ENCODE measurements at places on chromosomes 16 and 17. TPM values are rescaled to one million over a fixed set of nuclear protein-coding genes. Genes with fewer than 3 reads are reported as not detected.
A peak's percentile ranks its signal among the peaks of the same experiment; 100 is the strongest.

Gene NPIPA7
- 3.6 TPM for total RNA-seq

DNA sequence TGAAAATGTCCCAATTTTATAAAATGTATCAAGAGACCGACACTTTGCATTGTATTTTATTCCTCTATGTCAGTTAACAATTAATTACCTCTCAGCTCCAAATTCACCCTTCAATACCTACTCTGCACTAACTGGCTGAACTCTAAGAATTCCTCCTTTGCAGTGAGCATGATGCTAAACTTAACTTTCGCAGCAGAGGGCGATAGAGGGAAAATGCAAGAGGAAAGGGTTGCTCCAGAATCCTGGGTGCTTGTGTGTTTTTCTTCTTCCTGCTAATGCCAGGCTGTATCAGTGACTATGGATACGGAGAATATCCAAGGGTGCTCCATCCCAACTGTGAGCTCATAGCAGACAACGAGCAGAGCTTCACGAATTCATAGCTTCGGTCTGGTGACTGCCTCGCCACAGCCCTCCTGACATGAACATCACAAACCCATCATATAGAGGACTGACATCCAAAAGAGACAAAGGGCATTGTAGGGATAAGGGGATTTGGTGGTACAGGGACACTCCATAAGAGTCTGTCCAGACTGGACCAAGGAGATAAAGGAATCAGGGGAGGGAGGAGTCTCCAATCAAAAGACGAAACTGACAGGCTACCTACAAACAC lies 172.9 kb downstream of the STX8 start:
- DNase-seq, result peak; percentile 39

Gene FZD2
- 0.31 TPM for total RNA-seq

Gene SLC5A10
- not detected for total RNA-seq

- no peak for DNase-seq
Observed at GRCh38 chr17:1145311-1145986, 34.3 kb downstream of the ABR start.

Gene MEIOC
- not detected for total RNA-seq

- DNase-seq, result no peak
Observed at GRCh38 chr17:76122431-76123190, 18.4 kb downstream of the FOXJ1 start.

Gene PITPNC1
- total RNA-seq, result 15.6 TPM

DNA sequence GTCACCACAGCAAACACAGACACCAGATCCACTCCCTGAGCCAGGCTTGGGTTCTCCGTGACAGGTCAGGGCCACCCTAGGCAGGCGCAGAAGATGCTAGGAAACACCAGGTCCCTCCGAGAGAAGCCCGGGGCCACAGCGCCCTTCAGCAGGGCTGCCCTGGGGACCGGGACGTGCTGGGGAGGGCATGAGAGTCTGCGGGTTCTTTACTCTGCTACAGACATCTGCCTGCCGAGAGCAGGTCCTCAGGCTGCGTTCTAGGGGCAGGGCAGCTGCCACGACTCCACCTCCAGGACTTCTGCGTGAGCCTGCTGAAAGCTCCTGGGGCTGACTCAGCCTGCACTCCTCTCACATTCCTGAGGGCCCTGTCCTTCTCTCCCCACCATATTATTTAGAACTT lies 11.4 kb downstream of the MYLK3 start:
- DNase-seq, result no peak

- DNase-seq, result no peak
Observed at GRCh38 chr16:64363039-64363438, 758.8 kb downstream of the CDH11 start.

DNA sequence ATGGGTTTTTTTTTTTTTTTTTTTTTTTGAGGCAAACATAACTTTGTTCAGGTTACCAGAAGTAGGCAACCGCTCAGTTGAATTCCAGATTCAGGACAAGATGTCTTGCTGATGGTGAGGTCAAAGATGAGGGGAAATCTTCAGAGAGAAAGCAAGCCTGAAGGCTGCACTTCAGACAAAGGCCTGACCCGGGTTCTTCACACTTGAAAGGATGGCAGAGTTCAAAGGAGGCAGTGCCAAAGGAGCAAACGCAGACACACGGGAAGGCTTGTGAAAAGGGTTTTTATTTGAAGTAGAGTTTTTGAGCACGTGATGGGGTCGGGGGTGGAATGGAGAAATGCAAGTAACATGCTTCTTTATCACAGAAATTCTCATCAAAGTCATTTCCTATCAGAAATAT lies 960.2 kb upstream of the EEF2KMT start:
- DNase-seq, result no peak

DNA sequence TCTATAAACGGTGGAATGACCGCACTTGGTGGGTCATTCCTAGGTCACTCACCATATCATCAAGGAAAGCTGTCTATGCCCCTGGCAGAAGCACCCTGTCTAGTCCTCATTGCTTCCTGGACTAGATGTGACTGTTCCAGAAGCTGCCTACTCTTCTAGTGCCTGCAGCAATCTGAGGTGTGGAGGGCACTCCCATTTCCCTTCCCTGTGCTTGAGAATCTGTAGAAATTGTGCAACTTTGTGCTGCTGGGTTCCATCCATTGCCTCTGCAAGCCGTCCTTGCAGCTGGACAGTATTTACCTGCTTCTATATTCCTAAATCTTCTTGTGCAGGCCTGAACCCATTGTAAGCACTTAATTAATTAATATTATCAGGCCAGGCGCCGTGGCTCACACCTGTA lies 52.1 kb downstream of the CACNG3 start:
- no peak for DNase-seq

DNA sequence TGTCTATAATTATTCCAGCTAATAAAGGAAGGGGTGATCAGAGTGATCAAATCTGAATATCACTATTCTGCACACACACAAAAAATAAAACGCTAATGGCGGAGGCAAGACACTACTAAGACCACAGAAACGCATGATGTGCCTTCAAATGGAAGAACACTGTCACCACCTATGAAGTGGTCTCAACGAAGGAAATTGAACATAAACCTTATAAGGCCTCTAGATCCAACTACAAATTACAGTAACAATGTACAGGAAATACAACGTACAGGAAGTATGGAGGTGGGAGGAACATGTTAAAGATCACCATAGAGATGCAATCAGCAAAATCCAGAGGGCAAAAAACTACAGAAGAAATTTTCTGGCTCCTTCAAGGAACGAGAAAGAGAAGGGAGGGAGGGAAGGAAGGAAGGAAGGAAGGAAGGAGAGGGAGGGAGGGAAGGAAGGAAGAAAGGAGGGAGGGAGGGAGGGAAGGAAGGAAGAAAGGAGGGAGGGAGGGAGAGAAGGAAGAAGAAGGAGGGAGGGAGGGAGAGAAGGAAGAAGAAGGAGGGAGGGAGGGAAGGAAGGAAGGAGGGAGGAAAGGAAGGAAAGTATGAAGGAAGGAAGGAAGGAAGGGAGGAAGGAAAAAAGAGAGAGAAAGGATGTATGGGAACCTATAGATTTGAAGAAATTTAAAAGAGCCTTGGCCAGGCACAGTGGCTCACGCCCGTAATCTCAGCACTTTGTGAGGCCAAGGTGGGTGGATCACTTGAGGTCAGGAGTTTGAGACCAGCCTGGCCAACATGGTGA lies 3.1 kb upstream of the SGCA start:
- no peak for DNase-seq

Gene C16orf92
- not detected for total RNA-seq

Gene PIPOX
- total RNA-seq, result 0.46 TPM

GRCh38 chr16:10081201-10081940 lies 100.9 kb downstream of the GRIN2A start:
- no peak for DNase-seq

DNA sequence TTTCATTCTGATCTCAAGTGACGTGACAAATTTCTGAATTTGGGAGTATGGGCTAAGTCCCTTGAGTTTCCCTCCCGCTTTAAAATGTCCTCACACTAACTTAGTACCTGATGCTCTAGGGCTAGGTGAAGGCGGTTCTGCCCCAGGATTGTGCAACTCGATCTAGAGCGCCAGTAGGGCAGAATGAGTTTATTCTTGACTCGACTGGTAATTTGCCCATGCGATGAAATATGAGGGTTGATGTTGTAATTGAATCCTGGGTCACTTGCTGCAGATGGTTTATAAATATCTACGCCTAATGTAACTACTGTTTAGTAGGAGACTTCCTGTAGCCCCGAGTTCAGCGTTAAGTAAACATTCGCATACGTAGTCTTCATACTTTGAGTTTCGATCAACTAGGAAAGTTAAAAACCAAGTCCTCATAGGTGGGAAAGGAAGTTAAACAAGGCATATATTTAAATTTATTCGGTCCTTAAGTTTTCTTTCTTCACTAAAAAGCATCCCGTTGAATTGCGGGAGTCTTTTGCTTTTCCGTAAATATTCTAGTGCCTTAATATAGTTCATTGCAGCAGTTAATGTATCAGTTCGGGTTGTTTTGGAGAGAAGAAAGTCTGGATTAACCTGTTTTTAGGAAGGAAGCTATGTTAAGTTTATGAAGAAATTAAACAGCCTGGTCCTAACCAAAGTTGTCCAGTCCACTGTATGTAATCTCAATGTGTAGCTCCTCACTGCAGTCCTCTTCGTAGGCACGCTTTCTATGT lies 1.6 kb downstream of the CTCF start:
- no peak for DNase-seq

DNA sequence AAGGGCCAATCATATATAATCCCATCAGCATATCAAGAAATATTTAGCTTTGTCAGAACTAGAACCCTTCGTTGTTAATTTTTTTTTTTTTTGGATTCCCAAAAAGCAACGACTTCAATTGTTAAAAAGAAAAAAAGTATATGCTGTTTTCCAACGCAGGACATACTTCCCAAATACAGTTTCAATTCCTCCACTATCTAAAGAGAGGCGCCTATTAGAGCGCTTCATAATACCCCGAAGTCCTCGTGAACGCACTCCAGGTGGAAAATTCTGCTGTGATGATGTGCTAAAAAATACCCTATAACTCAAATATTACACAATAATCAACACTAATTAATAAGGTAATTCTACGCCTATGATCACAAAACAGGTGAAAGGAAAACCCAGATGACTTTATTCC lies 20.8 kb downstream of the GNA13 start:
- no peak for DNase-seq

GRCh38 chr17:2932946-2933345 lies 130.5 kb downstream of the OR1D5 start:
- DNase-seq, result no peak

- no peak for DNase-seq
Observed at GRCh38 chr16:62088731-62089410, 52.6 kb upstream of the CDH8 start.

Gene TBX6
- 1.1 TPM for total RNA-seq

- DNase-seq, result no peak
Observed at GRCh38 chr17:41523787-41524186, 4.3 kb downstream of the KRT19 start.

- no peak for DNase-seq
Observed at GRCh38 chr16:11144122-11144521, 111.9 kb downstream of the SOCS1 start.

- DNase-seq, result no peak
Observed at GRCh38 chr17:64120159-64120810, 9.7 kb downstream of the ERN1 start.

GRCh38 chr17:1170739-1171138 lies 9.0 kb downstream of the ABR start:
- no peak for DNase-seq

Gene TERB1
- not detected for total RNA-seq

GRCh38 chr17:33369876-33370275 lies 76.8 kb upstream of the ASIC2 start:
- DNase-seq, result no peak

- no peak for DNase-seq
Observed at GRCh38 chr16:49343291-49343690, 30.3 kb upstream of the C16orf78 start.

DNA sequence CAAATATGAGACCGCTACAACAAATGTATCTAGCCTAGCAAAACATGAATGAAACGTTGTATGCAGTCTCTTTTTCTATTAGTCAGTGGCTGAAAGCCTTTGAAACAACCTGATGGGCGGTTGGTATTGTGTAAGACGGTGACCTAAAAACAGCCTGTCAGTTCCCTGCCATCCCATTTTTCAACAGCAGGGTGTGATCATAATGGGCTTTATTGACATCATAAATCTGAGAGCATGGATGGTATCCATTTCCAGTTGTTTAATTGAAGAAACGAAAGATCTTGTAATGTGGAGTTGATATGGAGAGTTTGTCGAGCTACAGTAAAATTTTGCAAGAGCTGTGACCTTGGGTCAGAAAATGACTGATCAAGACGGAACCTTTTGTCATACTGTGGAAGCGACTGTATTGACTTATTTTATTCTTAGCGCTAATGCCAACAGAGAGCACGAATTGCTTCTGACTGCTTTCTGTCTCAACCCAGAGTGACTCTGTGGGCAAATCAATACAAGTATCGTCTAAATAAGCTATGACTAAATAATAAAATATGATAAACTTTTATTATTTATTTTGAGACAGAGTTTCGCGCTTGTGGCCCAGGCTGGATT lies 12.3 kb upstream of the MEIOB start:
- peak; percentile 48 for DNase-seq

Gene ZPBP2
- not detected for total RNA-seq

DNA sequence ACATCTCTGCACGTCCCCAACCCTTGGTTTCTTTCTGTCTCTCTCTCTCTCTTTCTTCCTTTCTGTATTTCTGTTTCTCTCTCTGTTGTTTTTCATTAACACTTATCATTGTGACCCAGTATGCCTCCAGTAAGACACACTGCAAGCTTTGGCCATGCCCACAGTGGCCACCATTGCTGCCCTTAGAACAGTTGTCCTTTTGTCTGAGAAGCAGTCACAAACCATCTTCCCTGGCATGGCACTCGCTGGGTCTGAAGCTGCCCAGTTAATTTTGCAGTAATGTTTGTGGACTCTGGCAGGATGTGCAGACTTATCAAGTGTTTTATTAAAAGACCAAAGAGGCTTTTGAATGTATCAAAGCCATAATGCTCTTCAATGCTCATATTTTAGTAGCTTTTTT lies 146.9 kb downstream of the MSI2 start:
- no peak for DNase-seq

Gene ZACN
- total RNA-seq, result 0.22 TPM

- DNase-seq, result peak; percentile 68
Observed at GRCh38 chr16:72124761-72125634, 31.4 kb downstream of the DHX38 start.

DNA sequence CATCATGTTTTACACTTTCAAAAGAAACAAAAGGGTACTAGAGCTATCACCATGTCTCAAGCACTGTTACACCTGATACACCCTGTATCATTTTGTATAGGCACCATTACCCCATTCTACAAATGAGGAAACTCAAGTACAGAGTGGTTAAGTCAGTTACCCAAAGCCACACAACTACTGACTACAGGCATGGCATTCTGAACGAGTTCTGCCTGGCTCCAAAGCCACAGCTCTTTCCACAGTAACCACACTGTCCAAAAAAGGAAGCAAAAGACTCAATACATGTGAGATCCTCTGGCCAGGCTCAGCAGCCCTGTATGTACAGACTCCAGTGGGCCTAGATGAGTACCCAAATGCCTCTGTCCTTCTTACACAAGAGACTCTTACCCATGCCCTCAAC lies 4.7 kb downstream of the DYNC1LI2 start:
- no peak for DNase-seq

DNA sequence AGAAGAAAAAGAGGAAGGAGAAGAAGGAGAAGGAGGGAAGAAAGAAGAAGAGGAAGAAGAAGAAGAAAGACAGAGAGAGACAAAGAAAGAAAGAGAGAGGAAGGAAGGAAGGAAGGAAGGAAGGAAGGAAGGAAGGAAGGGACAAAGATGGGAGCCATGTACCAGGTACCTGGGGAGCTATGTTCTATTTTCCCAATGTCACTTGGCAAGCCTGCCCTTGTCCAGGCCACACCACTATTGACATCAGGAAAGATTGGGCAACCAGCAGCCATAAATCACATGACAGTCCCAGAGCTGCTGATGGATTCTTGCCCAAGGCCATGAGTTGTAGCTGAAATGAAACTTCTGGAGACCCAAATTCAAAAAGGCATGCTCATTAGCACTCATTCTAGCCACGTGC lies 2.7 kb upstream of the CES1 start:
- no peak for DNase-seq

Gene PLA2G10
- total RNA-seq, result 39.1 TPM

Gene MAPK8IP3
- total RNA-seq, result 79.0 TPM
